ENCODE measurements at places on chromosomes 1 and 21. TPM values are rescaled to one million over a fixed set of nuclear protein-coding genes. Genes with fewer than 3 reads are reported as not detected.

- no peaks in the 10 kb centered on the region for H3K4me1 ChIP-seq
- H3K27me3 ChIP-seq = no peaks in the 10 kb centered on the region
- peaks cover 43% of the 10 kb centered on the region for H3K36me3 ChIP-seq
- H3K4me3 ChIP-seq = no peak overlapping the region
- no peak for DNase-seq
- H3K27ac ChIP-seq = no peak overlapping the region
Observed at GRCh38 chr1:179923029-179923428, 31.6 kb upstream of the CEP350 start.

DNA sequence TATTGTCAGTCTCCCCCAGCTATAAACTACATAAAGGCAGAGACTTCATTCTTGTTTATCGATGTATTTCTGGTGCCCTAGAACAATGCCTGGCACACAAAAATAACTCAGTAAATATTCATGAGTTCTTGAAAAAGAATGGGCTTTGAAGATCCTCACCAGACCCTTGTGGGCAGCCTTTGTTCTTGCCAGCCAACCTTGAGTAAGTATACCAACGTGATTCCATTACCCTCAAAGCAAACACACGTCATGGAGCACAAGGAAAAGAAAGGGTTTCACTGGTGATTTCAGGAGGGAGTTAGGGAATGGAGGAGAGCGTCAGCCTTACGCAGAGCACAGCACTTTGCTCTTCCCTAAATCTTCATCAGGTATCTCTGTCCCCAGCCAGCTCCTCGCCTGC, 29.4 kb downstream of the NMNAT2 start:
- H3K4me1 ChIP-seq = no peaks in the 10 kb centered on the region
- H3K27ac ChIP-seq = no peak overlapping the region
- no peak overlapping the region for H3K4me3 ChIP-seq
- DNase-seq = no peak
- H3K36me3 ChIP-seq = no peaks in the 10 kb centered on the region

DNA sequence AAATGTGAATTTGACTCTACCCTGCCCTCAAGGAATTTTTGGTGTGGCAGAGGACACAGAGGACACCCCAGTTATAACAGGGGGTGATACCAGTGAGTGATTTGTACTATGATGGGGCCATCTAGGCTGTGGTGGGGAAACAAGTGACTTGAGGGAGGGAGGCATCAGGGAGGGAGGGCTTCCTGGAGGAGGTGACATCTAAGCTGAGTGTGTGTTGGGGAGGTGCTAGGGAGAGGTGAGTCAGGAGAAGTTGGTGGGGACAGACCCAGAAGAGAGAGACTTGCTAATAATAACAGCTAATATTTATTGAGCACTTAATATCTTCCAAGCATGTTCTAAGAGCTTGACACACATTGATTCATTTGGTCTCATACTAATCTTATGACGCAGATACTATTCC, 19.9 kb upstream of the TTC4 start:
- no peak for DNase-seq
- H3K36me3 ChIP-seq = no peaks in the 10 kb centered on the region
- H3K4me3 ChIP-seq = no peak overlapping the region
- H3K27ac ChIP-seq = no peak overlapping the region
- H3K4me1 ChIP-seq = no peaks in the 10 kb centered on the region
- H3K27me3 ChIP-seq = no peaks in the 10 kb centered on the region

DNA sequence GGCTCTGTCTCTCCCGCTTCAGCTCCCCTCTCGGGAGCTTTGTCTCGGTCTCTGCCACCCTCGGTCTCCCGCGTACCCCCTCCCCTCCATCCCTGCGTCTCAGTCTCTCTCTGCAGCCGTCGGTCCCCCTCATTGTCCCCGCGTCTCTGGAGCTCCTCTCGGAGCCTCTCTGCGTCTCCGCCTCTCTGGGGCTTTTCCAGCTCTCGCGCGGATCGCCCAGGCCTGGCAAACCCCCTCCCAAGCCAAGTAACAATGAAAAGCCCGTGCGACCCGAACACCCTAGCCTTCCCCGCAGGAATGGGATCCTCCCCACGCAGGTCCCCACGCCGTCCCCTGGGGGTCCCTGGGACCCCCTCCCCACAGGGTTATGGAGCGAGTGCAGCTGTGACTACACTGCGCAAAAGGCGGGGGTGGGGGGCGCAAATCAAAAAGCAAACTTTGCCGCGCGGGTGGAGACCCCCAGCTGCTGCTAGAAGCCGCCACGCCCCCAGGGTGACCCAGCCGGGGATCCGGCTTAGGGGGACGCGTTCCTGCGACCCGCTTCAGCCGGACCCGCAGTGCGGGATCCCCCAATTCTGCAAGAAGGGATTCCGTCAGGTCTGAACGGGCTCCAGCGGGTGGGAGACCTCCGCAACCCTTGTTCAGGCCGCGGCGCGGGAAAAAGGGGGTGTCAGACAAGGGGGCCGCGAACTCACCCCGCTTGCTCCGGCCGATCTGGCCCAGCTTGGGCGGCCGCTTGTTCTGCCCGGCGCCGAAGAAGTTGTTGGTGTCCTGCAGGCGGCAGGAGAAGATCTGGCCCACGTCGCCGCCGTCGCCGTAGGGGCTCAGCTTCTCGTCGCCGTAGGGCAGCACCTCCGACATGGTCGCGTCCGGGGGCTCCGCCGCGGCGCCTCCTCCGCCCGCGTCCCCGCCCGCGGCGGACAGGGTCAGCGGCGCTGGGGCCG, 1.2 kb downstream of the CAMK2N1 start:
- no peaks in the 10 kb centered on the region for H3K36me3 ChIP-seq
- peak overlapping the region; percentile 45 for H3K27ac ChIP-seq
- peaks cover 6% of the 10 kb centered on the region for H3K4me1 ChIP-seq
- peaks cover 99% of the 10 kb centered on the region for H3K27me3 ChIP-seq

DNA sequence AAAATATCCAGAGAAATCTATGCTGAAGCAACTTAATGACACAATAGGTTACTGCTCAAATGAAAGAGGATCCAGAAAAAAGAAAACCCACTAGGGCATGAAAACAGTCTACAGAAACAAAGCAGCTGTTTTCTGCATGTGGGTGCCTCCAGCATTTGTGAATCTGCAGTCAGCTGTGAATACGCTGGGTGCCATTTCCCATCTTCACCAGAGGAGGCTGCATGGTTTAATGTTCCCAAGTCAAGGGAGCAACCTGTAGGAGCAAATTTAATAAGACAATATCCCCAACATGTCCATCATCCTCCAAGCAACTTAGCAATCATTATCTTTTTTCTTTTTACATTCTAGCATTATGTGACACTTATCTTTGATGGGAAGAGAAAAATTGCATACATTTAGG, 396.6 kb downstream of the BRINP2 start:
- H3K4me1 ChIP-seq = no peaks in the 10 kb centered on the region
- H3K36me3 ChIP-seq = no peaks in the 10 kb centered on the region
- H3K27ac ChIP-seq = no peak overlapping the region
- DNase-seq = no peak
- H3K27me3 ChIP-seq = no peaks in the 10 kb centered on the region

The RIIAD1 gene
- total RNA-seq = 4.0 TPM

The TTLL10 gene
- 0.17 TPM for total RNA-seq

The ADAMTSL4 gene
- 52.9 TPM for total RNA-seq

The MRAP gene
- total RNA-seq = 0.29 TPM

Measured in left lung (tissue), 14 donors.